Neural progenitor cell (in vitro differentiated cells): ENCODE measurements at places on chromosomes 3 and 15.
A peak's percentile ranks its signal among the peaks of the same experiment; 100 is the strongest.

DNA sequence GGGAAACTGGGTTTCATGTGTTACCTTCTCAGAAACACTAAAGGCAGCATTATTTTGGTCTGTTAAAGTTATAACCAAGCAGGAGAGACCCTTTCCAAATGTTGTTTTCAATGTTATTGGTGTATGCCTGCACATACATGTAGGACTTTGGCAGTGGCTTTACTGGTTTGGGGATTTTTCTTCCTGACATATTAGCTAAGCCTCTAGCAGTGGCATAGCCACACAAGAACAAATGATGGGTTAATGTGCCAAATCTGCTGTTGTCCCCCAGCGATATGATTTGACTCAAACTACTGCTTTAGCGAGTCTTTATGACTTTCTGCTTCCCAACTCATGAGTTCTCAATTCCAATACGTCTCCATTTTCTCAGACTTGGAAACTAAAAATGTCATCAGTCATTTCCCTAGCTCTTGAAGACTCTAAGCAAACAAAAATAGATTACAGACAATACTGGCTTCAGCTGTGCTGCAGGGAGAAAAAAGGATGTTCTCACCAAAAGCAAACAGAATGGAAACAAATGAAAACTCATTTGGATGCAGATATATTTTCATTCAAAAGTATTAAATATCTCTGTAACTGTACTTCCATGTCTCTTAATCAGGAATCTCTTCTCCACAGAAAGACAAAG is 29.6 kb downstream of the TPM1 start:
- no peak for DNase-seq

GRCh38 chr3:67044955-67045354 is 46.8 kb downstream of the KBTBD8 start:
- DNase-seq = peak; percentile 28

GRCh38 chr15:99253381-99254090 is 2.3 kb downstream of the LRRC28 start:
- DNase-seq = no peak

DNA sequence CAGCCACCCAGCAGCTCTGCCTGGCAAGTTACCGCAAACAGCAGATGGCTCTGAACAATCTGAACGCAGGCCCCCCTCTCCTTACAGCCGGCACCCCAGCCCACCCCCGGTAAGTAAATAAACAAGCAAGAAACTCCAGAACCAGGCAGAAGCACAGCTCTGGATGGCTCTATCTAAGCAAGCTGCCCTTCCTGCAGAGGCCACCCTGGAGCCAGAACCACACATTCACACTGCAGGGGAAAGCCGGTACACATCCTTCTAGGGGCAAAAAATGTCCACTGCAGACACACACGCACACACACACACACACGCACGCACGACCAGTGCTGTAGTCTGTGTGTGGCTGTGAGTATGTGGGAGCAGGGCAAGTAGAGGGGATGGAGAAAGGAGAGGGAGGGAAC is 63.9 kb downstream of the ADCY5 start:
- DNase-seq = no peak

GRCh38 chr3:50580683-50581458 is 11.5 kb downstream of the HEMK1 start:
- DNase-seq = no peak

GRCh38 chr3:113006359-113007056 is 15.7 kb downstream of the GTPBP8 start:
- DNase-seq = no peak

- DNase-seq = no peak
Observed at GRCh38 chr15:29920515-29920914, 98.2 kb upstream of the TJP1 start.

GRCh38 chr3:16417945-16418739 is 95.4 kb downstream of the RFTN1 start:
- DNase-seq = no peak

DNA sequence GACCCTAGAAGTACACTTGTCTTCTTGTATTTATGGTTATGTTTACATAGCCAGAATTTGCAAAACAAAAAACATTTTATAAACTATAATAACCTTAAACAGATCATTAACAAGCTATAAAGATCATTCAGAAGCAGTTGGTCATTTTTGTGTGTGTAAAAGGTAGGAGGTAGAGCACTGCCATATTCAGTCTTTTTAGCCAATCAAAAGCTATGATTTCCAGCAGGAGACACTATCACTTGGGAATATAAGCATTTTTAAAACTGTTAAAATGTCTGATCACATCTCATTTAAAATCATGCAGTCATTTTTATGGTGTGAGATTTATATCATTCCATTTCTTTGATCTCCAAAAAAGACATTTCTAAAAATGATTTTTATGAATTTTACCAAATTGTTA is 42.6 kb upstream of the ATP2C1 start:
- no peak for DNase-seq
